Suppressor macrophage treated with lipopolysaccharide for 4 hours (primary cell): ENCODE measurements at places on chromosomes 1 and 21.

- no peak for DNase-seq
Measured at GRCh38 chr21:28445141-28445830, 547.4 kb downstream of the LTN1 start.

GRCh38 chr1:66278260-66279021, 255.5 kb upstream of the SGIP1 start:
- peak; percentile 47 for DNase-seq

GRCh38 chr1:199898654-199899053, 128.9 kb upstream of the NR5A2 start:
- DNase-seq, result no peak

- no peak for DNase-seq
Measured at GRCh38 chr1:116476321-116476720, 94.5 kb downstream of the CD58 start.

GRCh38 chr1:99643021-99643779, 2.7 kb upstream of the PALMD start:
- no peak for DNase-seq

DNA sequence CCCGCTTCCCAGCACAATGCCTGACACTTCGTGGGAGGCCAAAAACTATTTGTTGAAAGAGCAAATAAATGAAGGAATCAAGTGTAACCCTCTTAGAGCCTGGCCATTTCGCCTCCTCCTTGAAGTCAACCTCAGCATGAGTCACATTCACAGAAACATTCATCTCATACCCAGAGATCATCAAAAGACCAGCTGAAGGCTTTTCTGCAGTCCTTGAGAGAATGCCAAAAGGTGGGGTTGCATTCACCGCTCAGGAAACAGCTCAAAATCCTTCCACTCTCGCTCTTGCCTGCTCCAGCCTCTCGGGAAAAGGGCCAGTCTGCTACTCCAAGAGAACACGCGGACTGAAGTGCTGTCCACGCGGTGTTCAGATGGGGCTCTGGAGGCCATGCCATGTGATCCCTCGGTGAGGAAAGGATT, 90.0 kb downstream of the VWA5B1 start:
- no peak for DNase-seq

DNA sequence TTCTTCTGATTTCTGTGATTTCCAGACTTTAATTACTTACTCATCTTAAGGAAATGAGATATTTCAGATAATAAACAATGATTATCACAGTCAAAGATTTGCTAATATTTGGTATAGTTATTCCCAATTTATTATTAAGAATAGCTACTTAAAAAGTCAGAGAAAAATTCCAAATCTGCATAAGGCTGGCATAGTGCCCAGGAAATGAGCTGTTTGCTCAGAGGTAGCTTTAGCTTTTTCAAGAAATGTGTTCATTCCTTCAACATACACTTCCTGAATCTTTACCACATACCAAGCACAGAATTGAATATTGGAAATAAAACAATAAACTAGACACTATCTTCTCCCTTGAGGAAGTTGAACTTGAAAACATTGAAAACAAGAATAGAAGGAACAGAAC, 44.3 kb upstream of the KCNK1 start:
- no peak for DNase-seq

DNA sequence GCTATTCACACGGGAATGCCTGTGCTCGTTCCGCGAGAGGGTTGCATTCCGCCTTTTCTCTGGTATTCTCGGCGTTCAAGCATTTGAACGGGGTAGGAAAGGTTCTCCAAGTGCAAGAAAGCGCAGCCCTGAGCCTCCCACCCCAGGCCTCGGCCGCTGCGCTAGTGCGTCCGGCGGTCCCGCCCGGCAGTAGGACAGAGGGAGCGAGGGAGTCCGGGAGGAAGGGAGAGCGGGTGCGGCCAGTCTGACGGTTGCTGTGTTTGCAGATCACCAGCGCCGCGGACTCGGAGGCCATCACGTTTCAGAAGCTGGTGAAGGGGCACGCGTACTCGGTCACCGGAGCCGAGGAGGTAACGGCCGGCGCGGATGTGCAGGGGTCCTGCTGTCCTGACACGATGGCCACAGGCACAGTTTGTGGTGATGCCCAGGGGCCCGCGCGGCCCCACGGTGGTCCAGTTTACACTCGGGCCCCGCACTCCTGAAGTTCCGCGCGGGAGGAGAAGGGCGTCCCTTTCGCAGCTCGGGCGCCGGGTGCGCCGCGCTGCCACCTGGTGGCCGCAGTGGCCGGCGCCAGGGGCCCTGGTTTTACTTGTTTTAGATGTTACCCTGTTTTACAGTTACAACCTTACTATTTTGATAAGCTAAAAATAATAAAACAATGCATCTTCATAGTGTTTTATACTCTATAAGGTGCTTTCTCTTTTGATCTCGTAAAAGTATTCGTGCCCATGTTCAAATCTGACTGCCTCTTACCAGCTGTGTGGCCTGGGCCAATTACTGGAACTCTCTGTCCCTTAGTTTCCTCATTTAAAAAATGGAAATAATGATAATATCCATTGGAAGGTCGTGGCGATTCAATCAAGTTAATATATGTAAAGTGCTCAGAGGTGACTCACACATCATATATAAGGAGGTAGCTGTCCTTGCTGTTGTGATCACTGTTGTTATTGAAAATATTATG, 36.7 kb downstream of the CAPN2 start:
- peak; percentile 75 for DNase-seq

- no peak for DNase-seq
Measured at GRCh38 chr1:39317910-39318633, 113.6 kb downstream of the MACF1 start.

GRCh38 chr1:43318831-43319230, 18.0 kb downstream of the TIE1 start:
- no peak for DNase-seq

DNA sequence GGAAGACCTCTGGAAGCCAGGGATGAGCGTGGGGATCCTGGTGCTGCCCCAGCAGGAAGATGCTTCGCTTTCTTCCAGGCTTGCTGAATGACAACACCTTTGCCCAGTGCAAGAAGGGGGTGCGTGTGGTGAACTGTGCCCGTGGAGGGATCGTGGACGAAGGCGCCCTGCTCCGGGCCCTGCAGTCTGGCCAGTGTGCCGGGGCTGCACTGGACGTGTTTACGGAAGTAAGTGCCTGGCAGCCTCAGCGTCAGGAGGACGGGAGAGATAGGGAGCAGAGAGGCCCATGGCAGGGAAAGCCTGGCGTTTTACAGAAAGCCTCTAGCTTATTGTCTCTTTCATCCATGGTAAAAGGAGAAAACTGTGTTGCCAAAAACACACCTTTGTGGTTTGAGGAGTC, 23.5 kb downstream of the PHGDH start:
- no peak for DNase-seq

- no peak for DNase-seq
Measured at GRCh38 chr1:61887076-61887867, 145.0 kb downstream of the PATJ start.

GRCh38 chr1:14929547-14930246, 223.8 kb upstream of the TMEM51 start:
- DNase-seq, result no peak
